IPS-NIHi11 (cell line): ENCODE measurements at places on chromosomes 2 and 18.
A peak's percentile ranks its signal among the peaks of the same experiment; 100 is the strongest.

DNA sequence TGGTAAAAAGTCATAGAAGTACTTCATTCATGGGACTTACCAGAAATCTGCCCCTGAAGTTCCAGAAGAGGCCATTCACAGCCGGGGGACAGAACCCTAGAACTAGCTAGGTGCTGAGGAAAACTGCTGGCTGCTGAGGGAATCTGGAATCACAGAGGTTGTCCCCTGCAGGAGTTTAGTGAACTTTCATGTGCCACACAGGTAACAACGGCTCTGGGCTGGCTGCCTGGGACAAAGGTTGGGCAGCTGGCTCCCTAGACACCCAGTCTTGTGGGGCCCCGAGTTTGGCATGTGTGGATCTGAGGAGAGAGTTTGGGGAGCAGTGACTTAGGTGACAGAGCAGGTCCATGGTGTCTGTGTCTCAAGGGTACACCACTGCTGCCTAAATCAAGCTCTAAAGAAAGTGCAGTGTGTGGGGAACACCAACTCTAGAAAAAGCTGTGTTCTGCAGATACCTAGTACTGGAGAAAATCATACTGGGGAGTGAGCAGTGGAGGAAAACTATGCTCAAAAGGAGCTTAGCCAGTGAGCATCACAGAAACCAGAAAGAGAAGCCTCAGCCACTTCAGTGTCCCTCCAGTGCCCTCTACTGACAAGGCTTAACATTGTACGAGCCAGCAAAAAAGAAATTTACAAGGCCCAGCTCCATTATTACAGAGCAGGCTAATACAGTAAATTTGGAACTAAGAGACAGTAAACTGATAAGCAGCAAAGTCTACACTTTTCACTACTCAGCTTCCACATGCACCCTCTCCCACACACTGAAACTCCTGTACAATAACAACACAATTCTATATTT is 15.2 kb downstream of the GALNT3 start:
- no peak for DNase-seq

- DNase-seq: no peak
Measured at GRCh38 chr18:22838639-22839277, 94.4 kb upstream of the RBBP8 start.

GRCh38 chr2:80326214-80326613 is 21.7 kb upstream of the LRRTM1 start:
- DNase-seq: peak; percentile 15

GRCh38 chr2:120779781-120780283 is 44.2 kb downstream of the GLI2 start:
- no peak for DNase-seq

DNA sequence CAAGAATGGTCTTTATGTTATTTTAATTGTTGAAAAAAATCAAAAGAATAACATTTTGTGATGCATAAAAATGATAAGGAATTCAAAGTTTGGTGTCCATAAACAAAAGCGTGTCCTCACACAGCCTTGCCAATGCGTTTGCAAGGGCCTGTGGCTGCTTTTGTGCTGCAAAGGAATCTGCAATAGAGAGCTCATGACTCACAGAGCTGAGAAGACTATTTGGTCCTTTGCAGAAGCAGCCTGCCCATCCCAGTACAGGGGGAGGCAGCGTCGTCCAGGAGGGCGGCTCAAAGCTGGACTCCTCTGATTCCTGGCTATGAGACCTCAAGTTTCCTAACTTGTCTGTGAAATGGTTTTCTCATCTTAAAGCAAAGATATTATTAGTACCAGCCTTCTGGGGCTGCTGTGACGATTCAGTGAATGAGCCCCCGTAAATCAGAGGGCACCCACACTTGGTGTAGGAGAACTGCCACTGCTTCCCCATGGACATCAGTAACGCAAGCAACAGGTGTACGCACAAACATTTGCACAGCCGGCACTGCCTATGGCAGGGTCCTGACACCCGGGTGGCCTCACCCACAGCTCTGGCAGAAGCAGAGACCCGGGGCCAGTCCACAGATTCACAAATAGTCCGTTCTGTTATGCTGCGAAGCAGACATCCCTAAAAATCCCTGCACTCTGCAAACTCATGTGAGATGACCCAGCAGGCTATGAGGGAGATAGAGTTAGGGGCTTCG is 70.6 kb upstream of the ASAP2 start:
- no peak for DNase-seq

- DNase-seq: no peak
Measured at GRCh38 chr2:210198326-210198725, 26.9 kb downstream of the ACADL start.

GRCh38 chr18:13982126-13982525 is 66.8 kb upstream of the MC2R start:
- peak; percentile 51 for DNase-seq

- no peak for DNase-seq
Measured at GRCh38 chr18:48002933-48003365, 72.5 kb upstream of the SMAD2 start.

GRCh38 chr2:112335600-112335999 is 60.2 kb downstream of the ZC3H6 start:
- DNase-seq: no peak

GRCh38 chr2:14998546-14998945 is 366.0 kb downstream of the LRATD1 start:
- no peak for DNase-seq

DNA sequence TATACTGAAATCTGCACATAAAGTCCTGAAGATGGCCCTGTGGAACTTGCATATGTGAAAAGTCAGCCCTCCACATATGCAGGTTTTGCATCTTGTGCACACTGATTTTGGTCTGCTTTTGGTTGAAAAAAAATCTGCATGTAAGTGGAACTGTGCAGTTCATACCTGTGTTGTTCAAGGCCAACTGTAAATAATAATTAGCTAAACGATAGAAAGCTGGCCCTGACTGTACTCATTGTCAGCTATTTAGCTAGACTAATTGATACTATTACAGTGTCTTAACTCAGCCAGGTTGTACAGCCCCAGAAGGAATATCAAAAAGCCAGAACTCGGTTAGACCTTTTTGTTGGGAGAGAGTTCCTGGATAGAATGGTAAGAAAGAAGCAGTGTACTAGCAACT is 54.5 kb downstream of the EHBP1 start:
- no peak for DNase-seq

GRCh38 chr18:24086082-24086481 is 52.8 kb upstream of the CABYR start:
- no peak for DNase-seq

DNA sequence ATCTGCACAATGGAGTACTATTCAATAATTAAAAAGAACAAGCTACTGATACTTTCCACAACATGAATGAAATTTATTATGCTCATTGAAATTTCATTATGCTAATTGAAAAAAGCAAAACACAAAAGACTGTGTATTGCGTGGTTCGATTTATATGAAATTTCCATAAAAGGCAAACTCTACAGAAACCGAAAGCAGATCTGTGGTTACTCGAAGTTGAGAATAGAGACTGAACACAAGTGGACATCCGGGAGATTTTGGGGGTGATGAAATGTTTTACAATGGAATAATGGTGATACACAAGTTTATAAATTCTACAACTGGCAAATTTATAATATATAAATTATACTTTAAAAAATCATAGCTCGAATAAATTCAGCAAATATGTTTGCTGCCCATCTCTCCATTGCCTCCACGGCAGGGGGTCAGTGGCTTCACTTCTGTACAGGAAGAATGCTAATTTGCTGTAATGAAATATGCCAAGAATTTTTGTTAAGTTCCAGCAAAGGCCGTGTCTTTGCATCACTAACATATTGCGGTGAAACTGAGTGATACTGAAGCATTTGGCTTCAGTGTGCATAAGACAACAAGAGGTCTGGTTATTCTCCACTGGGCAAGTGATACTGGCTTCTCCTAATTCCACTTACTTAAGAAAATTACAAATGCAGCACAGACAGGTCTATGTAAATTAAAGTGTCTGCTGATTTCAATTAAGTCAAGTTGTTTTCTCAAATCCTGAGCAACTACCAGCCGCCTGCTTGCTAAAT is 96.7 kb downstream of the TMEM163 start:
- no peak for DNase-seq

DNA sequence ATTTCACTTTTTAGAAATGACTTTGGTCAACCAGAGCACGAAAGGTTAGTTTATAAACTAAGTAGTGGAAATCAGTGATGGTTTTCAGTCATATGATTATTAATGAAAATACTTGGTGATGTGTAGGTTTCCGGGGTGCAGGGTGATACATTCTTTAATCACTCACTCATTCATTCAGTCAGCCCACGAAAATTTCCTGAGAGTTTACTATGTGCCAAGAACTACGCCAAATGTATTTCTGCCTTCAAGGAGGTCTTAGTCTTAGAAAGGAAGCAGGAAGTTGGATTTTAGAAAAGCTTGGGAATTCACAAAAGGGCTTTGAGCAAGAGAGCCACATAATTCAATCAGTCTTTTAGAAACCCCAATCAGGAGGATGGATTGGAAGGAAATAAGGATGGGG is 543.6 kb downstream of the PLCL1 start:
- no peak for DNase-seq

DNA sequence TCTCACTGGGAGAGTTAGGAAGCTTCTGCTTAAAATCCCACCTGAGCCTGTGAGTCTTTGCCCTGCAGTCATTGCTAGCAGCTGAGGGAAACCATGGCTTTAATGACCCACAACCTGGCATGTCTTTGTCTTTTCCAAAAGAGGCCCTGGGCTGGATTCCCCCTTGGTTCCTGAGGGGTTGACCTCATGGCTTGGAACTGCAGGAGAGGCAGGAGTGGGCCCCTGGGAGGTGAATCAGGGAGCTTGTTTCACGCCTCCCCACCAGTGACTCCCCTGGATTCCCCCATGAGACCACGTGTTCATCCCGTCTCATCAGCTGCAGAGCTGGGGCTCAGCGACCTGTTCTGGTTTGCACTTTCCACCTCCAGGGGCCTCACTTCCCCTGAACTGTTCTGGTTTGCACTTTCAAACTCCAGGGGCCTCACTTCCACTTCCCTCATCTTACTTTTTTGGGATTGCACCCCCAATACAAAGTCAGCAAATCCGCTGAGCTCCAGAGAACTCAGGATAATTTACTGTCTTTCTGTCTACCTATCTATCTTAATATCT is 58.5 kb upstream of the TMEM18 start:
- DNase-seq: no peak

DNA sequence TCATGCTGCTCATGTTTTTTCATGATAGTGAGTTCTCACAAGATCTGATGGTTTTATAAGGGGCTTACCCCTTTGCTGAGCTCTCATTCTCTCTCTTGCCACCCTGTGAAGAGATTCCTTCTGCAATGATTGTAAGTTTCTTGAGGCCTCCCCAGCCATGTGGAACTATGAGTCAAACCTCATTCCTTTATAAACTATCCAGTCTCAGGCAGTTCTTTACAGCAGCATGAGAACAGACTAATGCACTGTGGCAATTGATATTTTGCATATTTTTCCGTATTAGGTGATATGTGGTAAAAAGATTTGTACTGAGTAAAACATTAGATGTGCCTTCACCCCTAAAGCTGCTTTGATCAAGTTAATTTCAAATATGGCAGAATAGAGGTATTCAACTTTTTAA is 48.8 kb downstream of the RAB27B start:
- DNase-seq: no peak
